ENCODE measurements at places on chromosomes 1 and 21. TPM values are rescaled to one million over a fixed set of nuclear protein-coding genes. Genes with fewer than 3 reads are reported as not detected.

GRCh38 chr1:75548721-75549480 lies 62.0 kb downstream of the SLC44A5 start:
- no peak for DNase-seq

- DNase-seq = peak; percentile 23
Measured at GRCh38 chr1:110542725-110543124, 23.8 kb upstream of the KCNA10 start.

DNA sequence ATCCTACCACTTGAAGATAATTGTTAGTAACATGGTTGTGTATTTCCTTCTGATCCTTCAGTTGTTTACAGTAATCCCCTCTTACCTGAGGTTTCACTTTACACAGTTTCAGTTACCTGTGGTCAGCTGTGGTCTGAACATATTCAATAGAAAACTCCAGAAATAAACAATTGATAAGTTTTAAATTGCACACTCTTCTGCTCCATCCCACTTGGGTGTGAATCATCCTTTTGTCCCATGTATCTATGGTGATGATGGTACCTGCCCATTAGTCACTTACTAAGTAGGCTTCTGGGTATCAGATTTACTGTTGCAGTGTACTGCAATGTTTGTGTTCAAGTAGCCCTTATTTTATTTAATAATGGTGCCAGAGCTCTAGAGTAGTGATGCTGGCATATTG lies 62.5 kb downstream of the OSBPL9 start:
- no peak for DNase-seq

DNA sequence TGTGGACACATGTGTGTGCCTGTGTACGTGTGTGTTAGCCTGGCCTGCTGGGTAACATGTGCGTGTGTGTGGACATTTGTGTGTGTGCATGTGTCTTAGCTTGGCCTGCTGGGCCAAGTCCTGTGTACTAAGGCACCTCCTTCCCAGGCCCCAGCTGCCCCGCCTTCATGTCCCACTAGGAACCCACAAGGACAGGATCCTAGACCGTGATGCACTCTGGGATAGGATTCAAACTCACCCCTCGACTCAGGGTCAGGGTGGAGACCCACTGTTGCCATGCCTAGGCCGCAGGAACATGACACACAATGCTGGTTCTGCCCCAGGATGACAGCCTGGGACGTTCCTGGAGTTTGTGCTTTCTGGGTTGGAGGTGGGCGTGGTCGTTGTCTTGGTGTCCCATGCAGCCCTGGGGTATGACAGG lies 89.9 kb upstream of the TMPRSS2 start:
- no peak for DNase-seq

- no peak for DNase-seq
Measured at GRCh38 chr1:156464335-156464734, 36.2 kb downstream of the MEF2D start.

DNA sequence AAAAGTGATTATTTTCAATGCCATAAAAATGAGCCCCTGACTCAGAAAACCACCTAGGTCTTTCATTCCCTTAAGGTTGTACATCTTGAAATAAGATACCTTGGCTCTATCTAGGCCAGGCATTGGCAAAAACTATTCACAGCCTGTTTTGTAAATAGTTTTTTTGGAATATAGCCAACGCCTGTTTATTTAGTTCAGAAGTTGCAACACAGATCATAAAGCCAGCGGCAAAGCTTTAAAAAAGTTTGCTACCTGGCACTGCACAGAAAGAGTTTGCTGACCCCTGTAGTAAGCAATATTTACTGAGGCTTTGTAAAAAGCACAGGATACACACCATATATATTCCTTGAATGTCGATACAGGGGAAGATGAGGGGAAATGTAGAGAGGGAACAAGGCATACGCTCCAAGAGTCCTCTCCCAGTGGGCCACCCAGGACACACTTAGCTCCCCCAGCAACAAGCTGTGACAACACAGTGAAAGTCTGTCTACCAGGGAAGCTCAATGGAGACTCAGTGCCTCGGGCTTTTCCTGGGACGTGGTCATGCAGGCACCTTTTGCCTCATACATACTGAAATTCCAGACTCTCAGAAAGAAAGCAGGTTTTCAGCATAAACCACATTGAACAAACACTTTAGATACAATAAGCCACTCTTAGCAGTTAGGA lies 20.5 kb downstream of the TARBP1 start:
- DNase-seq = no peak

DNA sequence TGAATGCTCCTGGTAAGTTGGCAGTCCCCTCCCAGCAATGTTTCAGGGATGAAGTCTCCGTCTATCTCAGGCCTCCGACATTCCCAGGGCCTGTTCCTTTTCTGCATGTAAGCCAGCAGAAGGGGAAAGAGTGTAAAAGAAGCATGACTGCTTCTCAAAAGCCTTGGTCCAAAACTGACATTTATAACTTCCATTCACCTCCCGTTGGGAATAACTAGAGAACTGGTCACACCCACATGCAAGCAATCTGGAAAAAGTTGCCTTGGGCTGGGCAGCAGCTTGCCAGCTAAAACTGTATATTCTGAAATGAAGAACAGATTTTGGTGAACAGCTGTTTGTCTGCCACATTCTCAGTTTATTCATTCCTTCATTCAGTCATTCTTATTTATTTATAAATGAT lies 24.2 kb upstream of the NPL start:
- no peak for DNase-seq

- DNase-seq = no peak
Measured at GRCh38 chr1:36207339-36207738, 16.9 kb upstream of the THRAP3 start.

DNA sequence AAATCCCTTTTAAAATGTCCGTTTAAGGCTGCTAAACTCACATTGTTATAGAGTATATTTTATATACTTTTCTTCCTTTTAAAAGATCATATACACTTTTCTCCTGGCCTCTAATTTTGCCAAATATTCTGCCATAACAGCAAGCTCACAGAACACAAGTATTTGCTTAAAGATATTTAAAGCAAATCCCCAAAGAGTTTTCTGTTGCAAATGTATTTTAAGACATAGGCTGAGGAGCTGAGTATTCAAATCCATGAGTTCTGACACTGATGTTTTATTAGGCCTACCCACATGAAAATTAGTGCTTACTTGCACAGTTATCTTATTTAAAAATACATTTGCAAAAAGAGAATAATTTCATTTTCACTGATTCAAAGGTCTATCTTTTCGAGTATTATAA lies 1.7 kb upstream of the PTPRC start:
- DNase-seq = no peak

AGO4 gene
- 19.3 TPM for total RNA-seq

TSACC gene
- not detected for total RNA-seq

TRIM46 gene
- total RNA-seq = 0.83 TPM

HAO2 gene
- 0.17 TPM for total RNA-seq

PTCH2 gene
- 1.9 TPM for total RNA-seq

AHCTF1 gene
- total RNA-seq = 25.7 TPM

CYYR1 gene
- total RNA-seq = 10.5 TPM

Data from mucosa of gallbladder (tissue), 1 donor.